ENCODE measurements at places on chromosomes 2 and 18. TPM values are rescaled to one million over a fixed set of nuclear protein-coding genes. Genes with fewer than 3 reads are reported as not detected.

The KCNJ3 gene
- total RNA-seq = 1.1 TPM

The FBLN7 gene
- total RNA-seq = 0.82 TPM

The METTL5 gene
- total RNA-seq = 59.5 TPM

The RTP5 gene
- total RNA-seq = 0.54 TPM

The GAREM1 gene
- 3.2 TPM for total RNA-seq

The MBD2 gene
- total RNA-seq = 14.3 TPM

The RBM44 gene
- total RNA-seq = 0.41 TPM

The SERPINB3 gene
- total RNA-seq = not detected

The LYG2 gene
- not detected for total RNA-seq

Data from motor neuron (in vitro differentiated cells).